ENCODE measurements at places on chromosomes 2 and 18.

DNA sequence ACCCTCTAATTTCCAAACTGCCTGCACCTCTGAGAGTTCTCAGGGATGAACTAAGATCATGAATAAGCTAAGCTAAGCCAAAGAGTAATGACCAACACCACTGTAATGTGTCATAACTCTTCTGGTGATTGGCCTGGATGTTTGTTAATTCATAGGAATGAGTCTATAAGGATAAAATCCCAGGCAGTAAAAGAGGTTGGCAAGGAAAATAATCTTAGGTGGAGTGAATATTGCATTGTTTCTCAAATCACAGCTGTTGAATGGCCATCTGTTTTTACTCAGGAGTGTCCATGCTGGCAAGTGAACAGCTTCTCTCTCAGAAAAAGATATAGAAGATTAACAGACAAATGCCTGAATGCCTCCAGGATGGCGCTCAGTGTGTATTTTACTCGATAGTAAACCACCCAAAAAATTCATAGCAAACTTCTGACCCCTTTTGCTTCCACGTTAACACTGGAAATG is 60.8 kb upstream of the GLS start:
- no peak for DNase-seq

GRCh38 chr2:30112561-30112960 is 34.2 kb upstream of the YPEL5 start:
- no peak for DNase-seq

- no peak for DNase-seq
These were observed 18.5 kb upstream of the SERPINB12 start for GRCh38 chr18:63523660-63524059.

GRCh38 chr2:41717839-41718238 is 330.0 kb upstream of the PKDCC start:
- no peak for DNase-seq

- DNase-seq: no peak
These were observed 76.8 kb downstream of the ACKR3 start for GRCh38 chr2:236646441-236646840.

DNA sequence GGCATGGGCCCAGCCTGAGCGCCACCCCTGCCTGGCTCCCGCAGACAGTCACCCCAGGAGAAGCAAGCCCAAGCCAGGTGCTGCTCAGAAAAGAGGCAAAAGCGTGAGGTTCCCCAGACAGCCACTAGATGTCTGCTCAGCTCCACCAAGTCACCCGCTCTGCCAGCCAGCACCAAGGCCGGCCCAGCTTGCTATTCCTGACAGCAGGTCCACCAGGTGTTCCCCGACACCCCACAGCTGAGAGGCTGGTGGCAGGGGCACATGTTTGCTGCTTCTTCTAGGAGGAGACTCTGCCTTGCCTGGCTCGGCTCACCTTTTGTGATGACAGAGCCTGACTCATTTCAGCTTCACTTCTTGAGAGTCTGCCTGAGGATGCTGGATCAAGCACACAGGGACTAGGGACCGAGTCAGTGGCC is 206.7 kb downstream of the MGAT5 start:
- peak; percentile 80 for DNase-seq

- DNase-seq: no peak
These were observed 237.5 kb downstream of the NDUFA10 start for GRCh38 chr2:239787538-239788050.

- no peak for DNase-seq
These were observed 99.0 kb upstream of the COPS8 start for GRCh38 chr2:236986524-236987330.

DNA sequence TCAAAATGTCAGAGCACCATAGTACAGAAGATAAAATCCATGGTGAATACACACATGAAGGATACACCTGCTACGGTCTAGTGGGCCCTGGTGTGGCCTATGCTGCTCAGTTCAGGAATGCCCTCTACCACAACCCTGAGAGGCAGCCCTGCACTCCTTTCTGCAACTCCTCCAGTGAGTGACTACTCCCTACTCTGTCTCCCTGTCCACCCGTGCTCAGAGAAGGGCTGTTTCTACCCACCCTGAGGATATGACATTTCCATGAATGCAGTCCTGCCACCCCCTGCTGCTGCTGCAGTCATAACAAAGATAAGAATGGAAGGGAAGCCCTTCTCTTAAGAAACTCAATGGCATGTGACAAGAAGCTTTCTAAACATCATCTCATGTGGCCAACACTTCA is 137.0 kb downstream of the EN1 start:
- DNase-seq: no peak

- DNase-seq: no peak
These were observed 86.3 kb downstream of the ALPK2 start for GRCh38 chr18:58542426-58543159.

GRCh38 chr2:215764441-215765048 is 248.8 kb downstream of the MREG start:
- no peak for DNase-seq

DNA sequence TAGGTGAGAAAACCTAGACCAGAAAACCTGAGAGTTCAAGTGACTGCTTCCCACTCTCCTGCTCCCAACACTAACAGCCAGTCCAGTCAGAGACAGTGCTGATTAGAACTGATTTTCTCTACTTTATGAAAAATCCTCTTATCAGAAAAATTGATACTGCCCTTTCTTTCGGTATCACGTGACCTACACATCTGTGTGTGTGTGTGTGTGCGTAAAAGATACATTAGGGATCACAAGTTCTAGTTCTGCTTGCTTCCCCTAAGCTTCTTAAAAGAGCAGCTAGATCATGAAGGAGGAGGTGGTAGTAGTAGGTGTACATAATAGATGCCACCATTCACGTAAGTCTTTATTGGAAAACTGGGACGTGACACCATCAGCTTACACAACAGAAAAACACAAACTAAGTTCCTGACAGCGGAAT is 1.5 kb downstream of the ARL5A start:
- DNase-seq: no peak

- no peak for DNase-seq
These were observed 146.7 kb upstream of the L3MBTL4 start for GRCh38 chr18:6561420-6561861.

- peak; percentile 71 for DNase-seq
These were observed 392.4 kb downstream of the TNS1 start for GRCh38 chr2:217610401-217610814.

GRCh38 chr2:216643986-216644659 is 10.9 kb downstream of the IGFBP2 start:
- DNase-seq: no peak

- DNase-seq: no peak
These were observed 23.1 kb upstream of the KLF7 start for GRCh38 chr2:207188626-207189419.

DNA sequence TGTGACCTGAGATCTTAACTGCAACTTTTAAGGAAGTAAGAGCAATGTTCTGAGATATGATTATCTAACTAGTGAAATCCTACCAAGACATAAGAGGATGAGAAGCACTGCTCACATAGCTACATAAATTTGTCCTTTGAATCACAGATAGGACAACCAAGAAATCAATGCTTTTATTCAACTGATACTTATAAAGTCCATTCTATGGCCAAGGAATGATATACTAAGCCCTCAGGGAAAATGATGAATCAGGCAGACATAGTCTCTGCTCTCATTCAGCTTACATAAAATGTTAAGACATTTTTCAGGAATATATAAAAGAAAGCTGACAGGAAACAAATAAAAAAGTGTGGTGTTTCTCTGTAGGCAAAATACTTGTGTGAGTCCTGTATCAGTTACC is 39.1 kb downstream of the PGAP1 start:
- no peak for DNase-seq

GRCh38 chr2:241047253-241048010 is 49.0 kb downstream of the SNED1 start:
- peak; percentile 10 for DNase-seq

DNA sequence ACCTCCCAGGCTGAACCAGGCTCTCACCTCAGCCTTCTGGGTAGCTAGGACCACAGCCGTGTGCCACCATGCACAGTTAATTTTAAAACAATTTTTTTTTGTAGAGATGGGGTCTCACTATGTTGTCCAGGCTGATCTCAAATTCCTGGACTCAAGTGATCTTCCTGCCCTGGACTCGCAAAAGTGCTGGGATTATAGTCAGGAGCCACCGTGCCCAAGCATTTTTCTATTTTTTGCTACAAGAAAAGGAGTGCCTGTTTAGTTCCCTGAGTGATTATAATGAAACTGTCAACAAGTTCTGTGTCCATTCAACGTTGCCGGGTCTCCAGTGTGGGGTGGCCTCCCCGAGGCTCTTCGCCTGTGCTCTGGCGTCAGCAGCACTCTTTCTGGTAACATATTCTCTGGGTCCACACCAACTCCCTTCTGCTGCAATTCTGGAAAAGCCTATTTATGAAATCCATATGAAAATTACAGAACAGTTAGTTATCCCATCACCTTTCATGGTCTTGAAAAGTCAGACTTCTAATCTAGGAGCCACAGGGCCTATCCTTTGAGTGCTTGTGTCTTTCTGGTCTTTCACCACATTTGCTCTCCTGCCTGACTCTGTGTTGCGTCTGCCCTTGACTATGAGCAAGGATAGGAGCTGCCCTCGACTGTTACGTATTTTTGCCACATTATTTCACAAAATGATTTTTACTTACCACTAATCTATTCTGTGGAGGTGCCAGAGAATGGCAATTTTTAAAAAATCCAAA is 172.7 kb downstream of the SOCS6 start:
- DNase-seq: no peak

DNA sequence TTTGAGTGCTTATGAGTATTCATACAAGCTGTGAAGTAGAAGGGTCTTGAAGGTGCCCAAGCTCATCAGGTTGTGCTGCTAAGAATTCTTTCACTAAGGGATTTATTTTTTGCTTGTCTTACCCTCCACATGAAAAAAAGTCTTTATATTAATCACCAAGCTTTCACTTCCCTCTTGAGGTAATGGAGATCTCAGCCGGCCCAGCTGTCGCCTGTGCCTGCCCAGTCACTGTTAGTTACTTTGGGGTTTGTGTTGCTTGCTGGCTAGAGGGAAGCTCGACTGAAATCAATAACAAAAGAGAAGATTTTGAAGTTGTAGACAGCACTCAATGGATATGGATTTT is 21.9 kb downstream of the MC2R start:
- DNase-seq: no peak

DNA sequence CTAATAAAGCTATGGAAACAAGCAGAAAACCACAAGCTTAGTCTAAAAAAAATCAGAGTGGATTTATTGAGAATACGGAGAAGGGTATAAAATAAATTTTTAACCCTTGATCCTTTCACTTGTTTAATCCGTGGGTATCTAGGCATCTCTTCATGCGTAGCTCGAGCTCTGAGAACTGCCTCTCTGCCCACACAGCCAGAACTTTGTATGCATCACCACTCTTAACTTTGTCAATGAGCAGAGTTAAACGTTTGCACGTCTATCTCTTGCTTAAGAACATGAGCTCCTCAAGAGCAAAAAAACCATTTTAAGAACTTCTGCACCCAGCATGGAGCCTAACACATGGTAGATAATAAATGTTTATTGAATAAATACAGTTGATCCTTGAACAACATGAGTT is 26.9 kb upstream of the TANK start:
- no peak for DNase-seq

DNA sequence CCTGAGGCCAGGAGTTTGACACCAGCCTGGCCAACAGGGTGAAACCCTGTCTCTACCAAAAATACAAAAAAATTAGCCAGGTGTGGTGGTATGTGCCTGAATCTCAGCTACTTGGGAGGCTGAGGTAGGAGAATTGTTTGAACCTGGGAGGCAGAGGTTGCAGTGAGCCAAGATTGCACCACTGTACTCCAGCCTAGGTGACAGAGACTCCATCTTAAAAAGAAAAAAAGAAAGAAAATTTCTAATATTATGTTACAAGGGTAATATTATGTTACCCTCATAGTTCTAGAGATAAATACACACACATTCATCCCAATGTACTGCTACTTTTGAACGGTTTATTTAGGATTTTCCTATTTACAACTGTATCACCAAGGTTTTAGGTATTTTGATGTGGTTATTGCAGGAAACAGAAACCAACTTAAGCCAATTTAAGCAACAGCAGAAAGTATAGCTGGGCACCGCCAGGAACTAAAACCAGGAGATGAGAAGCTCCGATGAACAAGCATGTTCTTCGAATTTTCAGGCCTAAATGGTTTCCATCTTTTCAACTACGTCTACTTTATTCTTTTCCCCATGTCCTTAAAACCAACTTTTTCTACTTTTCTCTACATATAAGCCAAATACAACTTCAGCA is 11.8 kb upstream of the ROCK1 start:
- no peak for DNase-seq

DNA sequence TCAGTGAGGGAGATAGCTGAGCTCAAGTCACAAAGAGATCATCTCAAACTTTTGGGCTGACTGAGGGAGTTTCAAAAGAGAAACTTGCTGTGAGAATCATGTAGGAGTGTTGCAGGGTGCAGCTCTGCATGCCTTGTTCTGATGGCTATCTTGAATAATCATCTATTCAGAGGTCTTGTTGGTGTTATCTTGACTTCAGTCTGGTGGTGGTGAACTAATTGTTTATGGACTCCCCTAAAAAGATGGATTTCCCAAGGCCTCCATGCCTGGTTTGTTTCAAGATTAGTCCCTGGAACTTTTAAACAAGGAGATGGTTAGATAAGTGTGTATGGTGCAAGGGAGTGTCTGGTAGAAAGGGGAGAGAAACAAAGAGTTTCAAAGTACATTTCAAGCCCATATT is 29.8 kb downstream of the SLC39A6 start:
- no peak for DNase-seq

DNA sequence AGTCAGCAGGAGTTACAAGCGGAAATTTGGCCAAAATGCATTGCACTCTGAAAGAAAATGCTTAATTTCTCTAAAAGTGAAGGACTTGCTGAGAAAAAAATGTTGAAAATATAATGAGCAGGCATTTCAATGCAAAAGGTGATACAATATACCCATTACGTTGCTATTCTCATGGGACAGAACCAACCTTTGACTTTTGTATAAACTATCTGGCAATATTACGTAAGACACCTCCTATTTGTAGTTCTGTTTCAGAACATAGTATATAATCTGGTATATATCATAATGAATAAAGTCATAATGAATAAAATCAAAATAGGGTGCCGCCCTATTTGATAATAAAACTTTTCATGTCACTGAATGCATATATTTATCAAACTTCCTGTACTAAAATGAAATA is 286.2 kb upstream of the SESTD1 start:
- DNase-seq: no peak

GRCh38 chr2:187415449-187415848 is 32.6 kb downstream of the CALCRL start:
- DNase-seq: no peak

GRCh38 chr2:107001964-107002696 is 116.2 kb upstream of the ST6GAL2 start:
- DNase-seq: peak; percentile 45

GRCh38 chr2:78778756-78779510 is 246.6 kb upstream of the REG3G start:
- DNase-seq: no peak

- DNase-seq: no peak
These were observed 95.5 kb upstream of the SNTG2 start for GRCh38 chr2:855177-855576.

GRCh38 chr18:31624892-31625640 is 33.4 kb downstream of the TTR start:
- DNase-seq: no peak

DNA sequence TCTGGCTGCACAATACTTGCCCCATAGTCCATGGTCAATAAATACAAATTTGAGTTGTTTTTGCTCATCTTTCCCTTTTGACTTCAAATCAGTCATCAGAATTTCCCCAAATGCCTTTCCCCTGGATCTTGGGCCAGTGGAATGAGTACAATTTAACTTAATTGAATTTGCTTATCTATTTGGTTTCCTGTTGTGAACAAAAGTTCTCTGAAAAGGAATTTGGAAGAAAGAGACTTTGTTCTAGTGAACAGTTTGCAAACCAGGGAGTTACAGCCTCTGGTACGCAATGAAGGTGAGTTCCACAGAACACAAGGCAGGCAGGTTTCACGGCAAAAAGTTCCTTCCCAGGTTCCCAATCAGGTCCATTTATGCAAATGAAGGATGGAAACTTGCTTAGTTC is 1.2 kb upstream of the UGT1A1 start:
- DNase-seq: no peak
